ENCODE measurements at places on chromosomes 2 and 18.

GRCh38 chr2:157178874-157179273 lies 78.6 kb upstream of the GALNT5 start:
- DNase-seq, result no peak

DNA sequence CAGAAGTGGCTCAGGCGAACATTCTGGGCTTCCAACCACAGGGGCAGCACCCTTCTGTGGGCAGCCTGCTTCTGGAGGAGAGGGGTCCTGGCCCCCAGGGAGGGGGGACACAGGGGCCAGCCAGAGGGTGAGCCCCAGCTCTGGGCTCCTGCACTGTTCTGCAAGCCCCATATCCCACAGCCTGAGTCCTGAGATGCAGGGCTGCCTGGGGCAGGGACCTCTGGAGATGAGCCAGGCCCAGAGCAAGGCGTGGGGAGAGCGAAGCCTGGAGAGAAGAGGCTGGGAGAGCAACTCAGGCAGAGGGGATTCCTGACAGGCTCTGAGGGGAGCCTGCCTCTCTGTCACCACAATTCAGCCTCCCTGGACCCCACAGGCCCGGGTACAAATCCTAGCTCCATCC lies 13.5 kb upstream of the PRSS56 start:
- DNase-seq, result no peak

- no peak for DNase-seq
Measured at GRCh38 chr18:33369711-33370449, 70.6 kb downstream of the CCDC178 start.

GRCh38 chr2:20722592-20723240 lies 55.8 kb downstream of the GDF7 start:
- DNase-seq, result no peak

- DNase-seq, result no peak
Measured at GRCh38 chr2:32357318-32358110, 691 bp downstream of the BIRC6 start.

GRCh38 chr2:50611351-50611871 lies 420.5 kb downstream of the NRXN1 start:
- DNase-seq, result no peak

GRCh38 chr2:233153146-233153798 lies 93.1 kb downstream of the INPP5D start:
- DNase-seq, result no peak

DNA sequence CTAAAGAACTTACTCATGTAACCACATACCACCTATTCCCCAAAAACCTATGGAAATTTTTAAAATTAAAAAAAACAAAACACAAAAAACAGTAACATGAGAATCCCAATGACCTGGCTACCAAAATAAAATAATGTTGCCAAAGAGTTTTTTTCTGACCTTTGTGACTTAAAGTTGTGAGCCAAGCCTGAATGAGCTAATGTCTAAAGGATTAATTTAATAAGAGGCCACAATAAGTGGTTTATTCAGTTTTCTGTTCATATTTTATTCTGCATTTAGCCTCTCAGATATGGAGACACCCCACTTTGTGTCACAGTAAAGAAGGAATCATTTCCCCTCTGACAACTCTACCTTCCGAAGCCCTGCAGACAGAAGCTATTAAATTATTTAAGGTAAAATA lies 42.6 kb upstream of the DYNC2LI1 start:
- DNase-seq, result no peak

- DNase-seq, result no peak
Measured at GRCh38 chr18:30712383-30712782, 330.2 kb downstream of the DSC3 start.

Measured in fibroblast of skin of left biceps (primary cell).